ENCODE measurements at places on chromosomes 6 and 20.

DNA sequence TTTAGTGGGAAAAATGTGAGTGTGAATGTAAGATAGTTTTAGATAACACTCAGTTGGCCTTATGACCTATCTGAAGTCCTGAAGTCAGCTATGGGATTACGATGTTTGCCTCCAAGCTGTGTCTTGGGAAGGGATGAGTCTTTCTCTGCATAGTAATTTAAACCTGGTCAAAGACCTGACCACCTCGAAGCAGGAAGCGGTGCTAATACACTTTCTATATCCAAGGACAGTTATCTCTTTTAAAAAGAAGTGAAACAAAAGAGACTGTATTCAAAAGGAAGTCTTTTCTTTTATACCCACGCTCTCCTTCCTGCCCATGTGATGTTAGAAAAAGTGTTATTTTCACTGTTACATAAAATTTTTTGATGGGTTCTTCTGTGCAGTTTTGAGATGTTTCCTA is 94.9 kb downstream of the JARID2 start:
- DNase-seq = no peak

DNA sequence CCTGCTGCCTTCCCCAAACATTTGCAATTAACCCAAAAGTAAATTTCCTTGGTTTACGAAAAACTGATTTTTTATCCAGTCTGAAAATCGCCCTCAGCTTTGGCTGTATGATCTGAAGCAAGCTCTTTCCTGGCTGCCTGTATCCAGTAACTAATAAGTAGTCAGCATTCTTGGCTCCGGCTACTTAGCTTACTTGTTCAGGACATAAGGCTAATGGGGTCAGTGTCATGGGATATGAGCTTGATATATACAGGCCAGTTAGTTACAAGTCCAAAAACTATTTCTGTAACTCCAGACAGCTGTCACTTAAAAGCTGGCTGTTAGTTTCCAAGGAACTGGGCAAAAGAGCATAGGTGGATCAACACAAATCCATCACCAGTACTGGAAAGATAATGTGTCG is 56.2 kb downstream of the KHDC1L start:
- DNase-seq = no peak

- no peak for DNase-seq
These were observed 152.1 kb upstream of the GRIK2 start for GRCh38 chr6:101241442-101241841.

GRCh38 chr6:25222006-25222678 is 57.0 kb upstream of the CARMIL1 start:
- no peak for DNase-seq

DNA sequence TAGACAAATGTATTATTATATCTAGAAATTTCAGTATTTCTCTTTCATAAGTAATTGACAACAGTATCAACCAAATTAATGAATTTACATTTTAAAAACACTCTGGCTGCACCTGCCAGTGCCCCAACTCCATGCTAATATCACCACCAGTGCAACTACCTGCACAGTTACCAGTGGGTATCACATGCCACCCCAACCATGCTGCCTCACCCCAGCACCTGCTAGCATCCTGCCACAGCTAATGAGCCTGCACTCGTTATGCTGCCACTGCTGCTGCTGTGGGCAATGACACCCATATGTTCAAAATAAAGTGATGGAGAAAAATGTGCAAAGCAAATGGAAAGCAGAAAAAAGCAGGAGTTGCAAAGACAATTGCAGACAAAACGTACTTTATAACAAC is 855.9 kb upstream of the MANEA start:
- DNase-seq = no peak
